ENCODE measurements at places on chromosomes 6 and 20.

DNA sequence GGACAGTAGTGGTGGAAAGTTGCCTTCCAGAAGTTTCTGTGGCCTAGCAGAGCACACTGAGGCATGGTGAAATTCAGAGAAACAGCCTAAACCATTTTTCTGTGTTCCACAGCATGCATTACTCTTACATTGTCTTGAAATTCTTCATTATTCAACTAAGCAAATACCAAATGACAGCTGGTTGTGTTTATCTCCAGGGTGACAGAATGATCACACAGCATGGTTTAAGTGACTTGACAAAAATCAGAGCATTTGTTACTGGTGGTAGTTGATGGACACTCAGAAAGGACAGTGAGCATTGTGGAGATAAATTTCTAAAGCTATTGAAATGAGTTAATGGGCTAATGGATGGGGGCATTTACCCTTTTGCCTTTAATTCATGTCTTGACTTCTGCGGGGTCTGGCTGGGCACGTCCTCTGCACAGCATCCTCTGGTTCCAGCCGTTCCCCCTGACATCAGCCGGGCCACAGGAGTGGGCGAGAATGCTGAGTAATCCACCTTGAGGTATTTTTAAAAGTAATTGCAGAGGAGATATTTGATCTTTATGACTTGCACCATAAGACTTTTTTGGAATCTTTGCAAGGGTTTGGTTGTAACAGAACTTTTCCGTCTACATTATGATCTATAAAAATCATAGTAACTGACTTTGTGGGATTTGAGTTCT is 78.9 kb upstream of the SCP2D1 start:
- DNase-seq: no peak

- DNase-seq: no peak
These were observed at the start of gene L3MBTL1 for GRCh38 chr20:43507150-43508080. TSS of gene L3MBTL1 (plus strand) at chr20:43507697. CDS start at chr20:43513504, 5,807 bp downstream.

- peak; percentile 72 for DNase-seq
These were observed 3.6 kb upstream of the TOX2 start for GRCh38 chr20:43911066-43911465.

DNA sequence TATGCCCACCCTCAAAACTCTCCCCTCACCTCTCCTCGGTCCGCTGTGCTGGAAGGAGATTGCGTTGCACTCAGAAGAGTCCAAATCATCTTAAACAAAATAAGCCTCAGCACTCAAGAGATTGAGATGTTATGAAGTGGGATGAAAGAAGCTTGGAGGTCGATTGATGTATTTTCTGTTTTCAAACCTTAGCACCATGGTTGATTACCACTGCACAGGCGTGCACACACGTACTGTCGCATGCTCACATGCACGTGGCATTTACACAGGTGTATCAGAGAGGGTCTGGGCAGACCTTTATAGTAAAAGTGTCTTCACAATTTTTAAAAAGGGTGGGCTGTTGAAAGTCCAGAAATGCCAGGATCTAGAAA is 612 bp upstream of the AGPAT4 start:
- DNase-seq: no peak
